Heart right ventricle (tissue), 16 donors: ENCODE measurements at places on chromosomes 6 and 20. TPM values are rescaled to one million over a fixed set of nuclear protein-coding genes. Genes with fewer than 3 reads are reported as not detected.

Gene TMEM217
- 1.1 TPM for total RNA-seq

DNA sequence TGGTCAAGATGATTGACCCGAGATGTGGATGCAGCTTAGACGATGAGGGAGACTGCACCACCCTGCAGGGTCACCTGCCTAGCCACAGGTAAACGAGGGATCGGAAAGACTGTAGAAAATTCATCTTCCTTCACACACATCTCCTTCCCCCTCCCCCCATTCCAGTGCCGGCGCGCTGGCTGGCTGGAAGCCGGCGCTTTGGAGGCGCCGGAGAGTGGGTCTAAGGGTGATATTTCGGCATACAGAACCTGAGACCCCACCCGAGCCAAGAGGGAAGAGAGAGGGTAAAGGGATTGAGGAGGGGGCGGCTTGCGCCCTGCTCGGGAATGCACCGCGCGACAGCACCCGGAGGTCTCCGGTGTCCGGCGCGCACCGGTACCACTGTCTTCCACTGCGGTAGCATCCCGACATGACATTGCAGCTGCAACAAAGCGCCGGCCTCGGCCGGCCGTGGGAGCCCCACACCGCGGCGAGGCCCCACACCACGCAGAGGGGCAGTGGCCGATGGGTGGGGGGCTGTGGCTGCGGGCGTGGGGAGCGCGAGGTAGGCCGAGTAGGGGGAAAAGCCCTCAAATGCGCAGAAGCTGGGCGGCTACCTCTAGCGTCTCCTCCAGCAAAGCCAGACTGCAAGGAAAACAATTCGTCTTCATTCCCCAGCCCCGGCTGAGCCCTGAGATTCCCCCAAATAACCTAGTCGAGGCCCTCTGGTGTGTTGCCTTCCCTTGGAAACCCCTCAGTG lies 984 bp downstream of the TNFRSF21 start:
- H3K27me3 ChIP-seq, result peaks cover 36% of the 10 kb centered on the region
- peak; percentile 33 for DNase-seq
- peak overlapping the region; percentile 75 for H3K27ac ChIP-seq
- H3K4me3 ChIP-seq, result peak overlapping the region; percentile 81
- H3K4me1 ChIP-seq, result peaks cover 13% of the 10 kb centered on the region

GRCh38 chr6:43263314-43264178 lies 20.3 kb downstream of the TTBK1 start:
- H3K36me3 ChIP-seq, result no peaks in the 10 kb centered on the region
- H3K4me1 ChIP-seq, result peaks cover 22% of the 10 kb centered on the region
- H3K4me3 ChIP-seq, result no peak overlapping the region
- DNase-seq, result peak; percentile 76

DNA sequence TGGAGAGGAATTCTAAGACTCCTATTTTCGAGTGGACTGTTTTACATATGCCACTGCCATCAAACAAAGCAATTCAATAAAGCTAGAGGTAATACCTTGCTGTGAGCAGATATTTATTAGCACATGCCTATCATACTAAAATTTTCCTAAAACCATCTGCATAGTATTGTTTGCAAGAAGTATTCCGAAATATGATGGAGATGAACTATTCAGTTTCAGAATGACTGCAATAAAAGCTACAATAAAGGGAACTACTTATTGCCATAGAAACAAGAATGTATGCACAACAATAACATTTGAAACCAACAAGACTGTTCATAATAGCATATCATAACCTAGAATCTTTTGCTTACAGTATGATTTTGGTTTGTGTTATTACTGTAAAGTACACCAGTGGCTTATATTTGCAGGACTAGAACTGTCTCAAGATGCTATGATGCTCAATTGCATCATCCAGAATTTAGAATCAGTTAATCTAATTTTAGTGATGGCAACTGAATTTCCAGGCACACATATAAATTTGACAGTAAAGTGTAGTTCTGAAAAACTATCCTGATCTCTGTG lies 144.3 kb downstream of the GRIK2 start:
- H3K27me3 ChIP-seq, result no peaks in the 10 kb centered on the region
- H3K4me1 ChIP-seq, result no peaks in the 10 kb centered on the region
- no peak overlapping the region for H3K27ac ChIP-seq
- no peak for DNase-seq

GRCh38 chr20:17460119-17460518 lies 71.1 kb downstream of the BFSP1 start:
- peaks cover 17% of the 10 kb centered on the region for H3K27me3 ChIP-seq
- no peaks in the 10 kb centered on the region for H3K36me3 ChIP-seq
- no peaks in the 10 kb centered on the region for H3K4me1 ChIP-seq
- H3K4me3 ChIP-seq, result no peak overlapping the region
- no peak overlapping the region for H3K27ac ChIP-seq
- no peak for DNase-seq

DNA sequence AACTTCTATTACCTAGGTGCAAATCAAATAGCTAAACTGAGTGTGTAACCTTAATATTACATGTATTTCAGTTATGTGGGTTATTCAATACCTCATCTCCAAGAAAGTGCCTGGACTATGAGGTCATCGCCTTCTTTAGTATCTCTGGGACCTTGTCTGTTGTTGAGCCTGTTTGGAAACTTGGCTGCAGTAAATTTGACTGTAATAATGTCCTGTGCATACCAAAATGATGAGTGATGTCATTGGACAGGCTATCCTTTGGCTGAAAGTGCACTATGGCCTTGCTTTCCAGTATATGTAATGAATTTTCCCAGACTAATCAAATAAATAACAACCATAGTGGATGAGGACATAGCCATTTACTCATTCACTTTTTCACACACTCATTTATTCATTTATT lies 455.1 kb downstream of the ADGRB3 start:
- H3K4me3 ChIP-seq, result no peak overlapping the region
- H3K27me3 ChIP-seq, result no peaks in the 10 kb centered on the region
- no peaks in the 10 kb centered on the region for H3K36me3 ChIP-seq
- peak overlapping the region; percentile 61 for H3K27ac ChIP-seq
- DNase-seq, result peak; percentile 17
- H3K4me1 ChIP-seq, result peaks cover 14% of the 10 kb centered on the region

DNA sequence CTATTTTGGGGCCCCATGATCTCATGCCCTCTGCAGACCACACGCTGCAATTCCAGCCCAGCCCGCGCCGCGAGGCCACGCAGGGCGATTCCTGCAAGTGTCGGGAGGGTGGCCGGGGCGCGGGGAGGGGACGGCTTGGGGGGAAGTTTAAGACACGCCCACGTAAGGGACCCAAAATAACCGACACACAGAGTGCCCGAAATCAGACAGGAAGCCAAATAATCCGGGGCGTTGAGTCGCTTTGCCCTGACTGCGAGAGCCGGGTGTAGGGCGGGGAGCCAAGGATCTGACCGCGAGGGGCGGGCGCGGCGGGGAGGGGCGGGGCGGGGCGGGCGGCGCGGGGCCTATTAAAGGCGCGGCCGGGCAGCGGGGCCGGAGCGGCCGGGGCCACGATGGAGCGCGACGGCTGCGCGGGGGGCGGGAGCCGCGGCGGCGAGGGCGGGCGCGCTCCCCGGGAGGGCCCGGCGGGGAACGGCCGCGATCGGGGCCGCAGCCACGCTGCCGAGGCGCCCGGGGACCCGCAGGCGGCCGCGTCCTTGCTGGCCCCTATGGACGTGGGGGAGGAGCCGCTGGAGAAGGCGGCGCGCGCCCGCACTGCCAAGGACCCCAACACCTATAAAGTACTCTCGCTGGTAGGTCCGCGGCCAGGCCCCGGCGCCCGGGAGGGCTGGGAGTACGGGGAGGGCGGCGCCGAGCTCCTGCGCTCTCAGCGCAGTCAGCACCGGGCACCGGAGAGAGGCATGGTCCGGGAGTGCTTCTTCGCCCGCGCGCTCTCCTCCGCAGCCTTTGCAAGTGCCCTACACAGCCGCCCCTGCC lies at the start of gene ENPP1:
Gene ENPP1 (plus strand): TSS at position 377 of the 816 bp plus-strand sequence. CDS start 16 bp downstream, at position 393.
- H3K4me3 ChIP-seq, result peak within 1 kb of the TSS; percentile 69
- no peak within 1 kb of the TSS for H3K27ac ChIP-seq
- peaks cover 9% of the 10 kb centered on the region for H3K4me1 ChIP-seq
- no peaks in the 10 kb centered on the region for H3K27me3 ChIP-seq
- DNase-seq, result peak; percentile 78
- no peaks in the 10 kb centered on the region for H3K36me3 ChIP-seq

DNA sequence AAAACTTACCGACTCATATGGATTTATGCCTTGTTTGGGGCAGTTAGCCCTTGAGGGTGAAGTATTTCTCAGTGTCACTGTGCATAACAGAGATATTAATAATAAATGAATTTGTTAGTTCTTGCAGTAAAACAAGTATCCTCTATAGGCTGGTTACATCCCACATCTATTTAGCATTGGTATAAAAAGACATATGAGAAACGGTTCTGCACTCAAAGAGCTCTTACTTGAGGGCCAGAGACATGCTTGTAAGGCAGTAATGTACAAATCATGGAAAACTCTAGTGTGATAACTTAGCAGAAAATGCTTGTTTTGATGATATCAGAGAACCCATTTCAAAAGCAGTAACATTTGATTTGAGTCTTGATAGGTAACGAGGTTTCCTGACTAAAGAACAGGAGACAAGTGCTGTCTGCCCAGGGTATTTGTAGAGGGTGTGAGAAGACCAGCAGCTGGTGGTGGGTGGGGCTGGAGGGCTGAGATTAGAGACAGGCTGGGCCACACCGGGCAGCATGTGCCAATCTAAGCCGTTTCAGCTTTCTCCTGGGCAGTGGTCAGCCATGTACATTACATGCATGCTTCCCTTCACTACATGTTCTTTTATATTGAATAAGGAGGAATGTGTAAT lies 46.3 kb downstream of the TULP4 start:
- DNase-seq, result no peak
- H3K27me3 ChIP-seq, result no peaks in the 10 kb centered on the region
- no peaks in the 10 kb centered on the region for H3K36me3 ChIP-seq

DNA sequence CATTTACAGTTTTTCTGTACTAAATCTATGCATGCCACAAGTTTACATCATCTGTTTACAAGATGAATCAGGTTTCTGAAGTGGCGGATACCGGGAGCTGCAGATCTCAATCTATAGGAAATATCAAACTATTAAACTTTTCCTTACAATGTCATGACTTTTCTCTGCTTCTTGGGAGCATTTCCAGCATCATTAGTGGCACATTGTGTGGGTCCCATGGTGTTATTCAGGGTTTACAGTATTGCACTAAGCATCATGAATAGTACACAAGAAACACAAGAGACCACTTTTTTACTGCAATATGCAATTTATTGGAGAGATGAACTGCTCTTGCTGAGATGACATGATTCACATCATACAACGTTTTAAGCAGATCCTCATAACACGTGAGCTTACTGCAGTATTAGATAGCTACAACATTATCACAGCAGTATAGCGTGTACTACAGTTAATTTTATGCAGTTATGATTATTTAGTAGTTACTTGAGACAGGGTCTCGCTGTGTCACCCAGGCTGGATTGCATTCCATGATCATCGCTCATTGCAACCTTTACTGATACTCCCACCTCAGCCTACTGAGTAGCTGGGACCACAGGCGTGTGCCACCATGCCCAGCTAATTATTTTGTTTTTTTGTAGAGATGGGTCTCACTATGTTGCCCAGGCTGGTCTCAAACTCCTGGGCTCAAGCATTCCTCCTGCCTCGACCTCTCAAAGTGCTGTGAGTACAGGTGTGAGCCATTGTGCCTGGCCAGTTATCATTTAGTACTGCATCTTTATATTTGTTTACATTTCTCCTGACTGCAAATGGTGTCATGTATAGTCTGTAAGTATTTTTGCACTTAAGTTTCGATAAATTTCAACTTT lies 18.4 kb downstream of the BLTP3A start:
- no peak for DNase-seq
- no peak overlapping the region for H3K4me3 ChIP-seq
- H3K36me3 ChIP-seq, result no peaks in the 10 kb centered on the region

DNA sequence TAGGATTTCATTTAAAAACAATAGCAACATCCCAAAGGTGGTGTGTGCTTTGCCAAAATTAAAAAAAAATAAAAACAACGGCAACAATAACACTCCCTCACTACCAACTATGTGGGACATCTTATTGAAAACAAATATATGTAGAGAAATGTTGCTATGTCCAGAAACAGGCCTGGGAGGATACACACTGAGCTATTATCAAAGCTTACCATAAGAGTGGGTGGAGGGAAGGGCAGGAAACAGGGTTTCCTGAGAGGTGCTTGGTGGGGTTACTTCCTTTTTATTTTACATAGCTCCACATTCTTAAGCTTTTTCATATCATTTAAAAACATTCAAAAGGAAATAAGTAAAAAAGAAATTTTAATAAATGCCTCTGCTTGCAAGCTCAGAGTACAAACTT lies 150.0 kb upstream of the RIPOR2 start:
- no peak overlapping the region for H3K4me3 ChIP-seq
- no peaks in the 10 kb centered on the region for H3K27me3 ChIP-seq
- DNase-seq, result peak; percentile 33
- peaks cover 17% of the 10 kb centered on the region for H3K4me1 ChIP-seq

DNA sequence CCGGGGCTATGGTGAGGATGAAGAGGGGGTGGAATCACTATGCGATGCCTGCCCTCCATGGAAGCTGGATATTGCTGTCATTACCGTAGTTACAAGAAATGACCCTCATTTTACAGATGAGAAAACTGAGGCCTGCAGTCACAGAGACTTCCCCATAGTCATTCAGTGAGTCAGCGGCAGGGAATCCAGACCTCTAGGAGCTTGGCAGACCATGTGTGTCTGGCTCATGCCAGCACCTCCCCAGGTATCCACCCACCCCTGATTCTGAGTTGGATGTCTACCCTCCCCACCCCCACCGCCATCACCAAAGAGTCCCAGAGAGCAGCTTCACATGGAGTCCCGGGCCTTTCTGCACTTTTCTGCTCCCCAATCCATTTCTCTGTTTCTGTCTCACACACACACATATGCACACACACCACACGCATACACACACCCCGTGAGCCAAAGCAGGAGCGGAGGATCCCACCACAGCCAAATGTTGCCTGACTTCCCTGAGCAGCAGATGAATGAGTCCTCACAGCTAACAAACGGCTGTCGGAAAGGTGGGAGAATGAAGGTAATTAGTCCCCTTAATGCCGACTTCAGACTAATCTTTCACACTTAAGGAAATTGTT lies 24.8 kb downstream of the CDH22 start:
- H3K27me3 ChIP-seq, result peaks cover 99% of the 10 kb centered on the region
- no peak overlapping the region for H3K27ac ChIP-seq
- no peaks in the 10 kb centered on the region for H3K36me3 ChIP-seq
- DNase-seq, result no peak
- H3K4me1 ChIP-seq, result no peaks in the 10 kb centered on the region
